ENCODE measurements at places on chromosomes 4 and X. TPM values are rescaled to one million over a fixed set of nuclear protein-coding genes. Genes with fewer than 3 reads are reported as not detected.

DNA sequence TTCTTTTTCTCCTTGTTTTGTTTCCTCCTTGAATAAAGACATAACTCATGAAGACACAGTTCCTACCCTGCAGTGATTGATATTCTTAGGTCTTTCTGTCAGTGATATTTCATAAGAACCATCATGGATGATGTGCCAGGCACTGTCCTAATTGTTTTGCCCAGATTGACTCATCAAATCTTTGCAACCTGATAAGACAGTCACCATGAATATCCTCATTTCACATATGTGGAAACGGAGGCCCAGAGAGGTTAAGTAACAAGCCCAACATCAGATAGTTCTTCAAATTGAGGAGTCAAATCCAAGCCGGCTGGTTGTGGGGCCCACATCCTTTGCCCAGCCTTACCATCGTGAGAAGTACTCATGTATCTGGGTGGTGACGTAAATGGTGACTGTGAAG is 69.9 kb downstream of the SEL1L3 start:
- no peak for DNase-seq

The PDGFC gene
- 17.0 TPM for total RNA-seq

DNA sequence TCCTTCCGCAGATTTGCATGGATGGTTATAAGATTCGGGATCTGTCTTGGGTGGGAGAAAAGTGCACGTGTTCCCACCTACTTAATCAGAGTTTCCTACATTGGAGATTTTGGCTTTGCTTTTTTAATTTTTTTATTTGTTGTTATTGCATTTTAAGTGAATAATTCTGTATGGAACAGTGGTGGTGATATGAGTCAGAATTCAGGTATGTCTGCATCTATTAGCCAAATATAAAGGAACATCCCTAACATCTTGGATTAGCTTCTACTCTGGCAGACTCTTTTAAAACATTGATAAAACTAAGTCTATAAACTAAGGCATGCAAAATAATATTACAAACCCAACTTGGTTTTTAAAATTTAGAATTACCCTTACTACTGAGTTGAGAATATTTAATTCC is 659.8 kb upstream of the EPHA5 start:
- no peak for DNase-seq

The SMIM10 gene
- not detected for total RNA-seq

- DNase-seq, result no peak
Observed at GRCh38 chr4:161762796-161763195, 401.0 kb downstream of the FSTL5 start.

The HPSE gene
- total RNA-seq, result 1.4 TPM

DNA sequence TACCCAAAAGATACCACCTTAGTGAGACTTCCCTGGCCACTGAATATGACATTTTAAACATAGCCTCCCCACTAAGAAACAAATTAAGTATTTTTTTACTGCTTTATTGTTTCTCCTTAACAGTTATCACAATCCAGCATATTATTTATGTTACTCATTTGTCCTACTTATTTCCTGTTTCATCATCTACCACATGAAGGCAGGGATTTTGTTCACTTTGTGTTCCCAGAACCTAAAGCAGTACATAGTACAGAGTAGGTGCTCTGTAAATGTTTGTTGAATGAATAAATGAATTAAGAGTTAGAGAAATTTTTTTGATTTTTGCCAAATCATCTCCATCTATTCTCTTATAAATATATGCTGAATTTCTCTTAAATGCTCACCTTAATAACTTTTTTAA is 318.4 kb upstream of the GIMD1 start:
- DNase-seq, result no peak

The RASL11B gene
- total RNA-seq, result not detected

GRCh38 chrX:1152090-1152489 is 60.4 kb downstream of the CRLF2 start:
- DNase-seq, result no peak

Measured in HT-29 (cell line).